GM23248 (cell line): ENCODE measurements at places on chromosomes 12 and 14. TPM values are rescaled to one million over a fixed set of nuclear protein-coding genes. Genes with fewer than 3 reads are reported as not detected.
A peak's percentile ranks its signal among the peaks of the same experiment; 100 is the strongest.

ZC2HC1C gene
- 2.8 and 5.3 TPM in 2 replicates for total RNA-seq

SDSL gene
- total RNA-seq, result 5.1 and 6.3 TPM in 2 replicates

PA2G4 gene
- 115 and 120 TPM in 2 replicates for total RNA-seq

C12orf50 gene
- not detected in 2 replicates for total RNA-seq

GAS2L3 gene
- 9.8 and 14.8 TPM in 2 replicates for total RNA-seq

DNA sequence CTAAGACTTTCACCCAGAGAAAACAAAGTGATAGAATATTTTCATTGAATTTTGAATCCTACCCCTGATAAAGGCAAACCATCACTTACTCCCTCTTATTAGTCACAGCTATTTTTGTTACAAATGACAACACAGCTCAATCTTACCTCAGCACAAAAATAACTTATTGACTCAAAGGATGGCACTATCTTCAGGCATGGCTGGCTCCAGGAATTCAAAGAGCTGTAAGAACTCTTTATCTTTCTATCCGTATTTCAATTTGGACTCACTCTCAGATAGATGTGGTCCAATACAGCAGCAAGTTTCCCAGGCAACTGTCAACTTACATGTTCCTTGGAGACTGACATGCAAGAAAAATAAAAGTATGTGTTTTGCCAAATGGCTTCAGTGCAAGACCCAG, 709.4 kb upstream of the MDGA2 start:
- no peak for DNase-seq

- DNase-seq, result no peak
Observed at GRCh38 chr12:131509701-131510100, 201.2 kb upstream of the SFSWAP start.

DNA sequence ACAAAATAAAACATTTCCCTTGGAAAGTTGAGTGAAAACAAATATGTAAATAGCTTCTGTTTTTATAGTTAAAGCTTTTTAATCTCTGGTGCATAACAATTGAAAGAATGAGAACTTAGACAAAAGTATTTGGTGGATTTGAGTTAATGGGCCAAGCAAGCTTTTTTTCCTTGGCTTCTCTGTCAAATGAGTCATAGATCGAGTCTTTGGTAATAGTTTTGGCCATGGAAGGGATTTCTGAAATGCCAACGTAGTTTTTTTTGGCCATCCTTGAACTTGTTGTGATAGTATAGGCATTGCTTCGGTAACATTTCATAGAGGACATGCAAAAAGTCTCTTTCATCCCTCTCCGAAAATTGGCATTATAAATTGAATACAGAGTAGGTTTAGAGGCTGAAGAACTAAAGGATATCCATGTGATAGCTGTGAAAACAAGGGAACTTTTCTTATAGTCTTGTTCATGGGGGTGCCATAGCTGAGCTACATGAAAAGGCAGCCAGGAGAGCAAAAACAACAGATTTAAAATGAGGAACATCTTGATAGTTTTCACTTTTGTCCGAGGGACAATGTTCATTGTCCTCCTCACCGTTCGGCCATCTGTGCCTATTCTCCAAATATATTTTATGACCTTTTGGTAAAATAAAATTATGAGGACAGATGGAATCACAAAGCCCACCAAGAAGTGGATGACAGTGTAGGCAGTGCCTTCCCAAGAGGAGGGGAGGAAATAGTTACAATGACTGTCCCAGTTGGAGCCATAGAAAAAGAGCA, 34.7 kb downstream of the GPR19 start:
- DNase-seq, result peak; percentile 88

GRCh38 chr12:79859646-79860045, 75.3 kb downstream of the PPP1R12A start:
- no peak for DNase-seq

GRCh38 chr12:25146686-25147085, 48.3 kb downstream of the DNAI7 start:
- no peak for DNase-seq

- DNase-seq, result no peak
Observed at GRCh38 chr12:52238916-52239646, 6.0 kb downstream of the KRT7 start.

GRCh38 chr14:80266930-80267329, 55.6 kb upstream of the DIO2 start:
- DNase-seq, result no peak

- DNase-seq, result peak; percentile 13
Observed at GRCh38 chr12:19657118-19657731, 217.9 kb downstream of the AEBP2 start.

GRCh38 chr12:113298861-113299545, 35.9 kb downstream of the SLC8B1 start:
- peak; percentile 62 for DNase-seq

- no peak for DNase-seq
Observed at GRCh38 chr14:32050878-32051277, 26.2 kb upstream of the ARHGAP5 start.
